ENCODE measurements at places on chromosomes 3 and 15.

- DNase-seq = no peak
Observed at GRCh38 chr15:57330619-57331340, 45.5 kb upstream of the CGNL1 start.

DNA sequence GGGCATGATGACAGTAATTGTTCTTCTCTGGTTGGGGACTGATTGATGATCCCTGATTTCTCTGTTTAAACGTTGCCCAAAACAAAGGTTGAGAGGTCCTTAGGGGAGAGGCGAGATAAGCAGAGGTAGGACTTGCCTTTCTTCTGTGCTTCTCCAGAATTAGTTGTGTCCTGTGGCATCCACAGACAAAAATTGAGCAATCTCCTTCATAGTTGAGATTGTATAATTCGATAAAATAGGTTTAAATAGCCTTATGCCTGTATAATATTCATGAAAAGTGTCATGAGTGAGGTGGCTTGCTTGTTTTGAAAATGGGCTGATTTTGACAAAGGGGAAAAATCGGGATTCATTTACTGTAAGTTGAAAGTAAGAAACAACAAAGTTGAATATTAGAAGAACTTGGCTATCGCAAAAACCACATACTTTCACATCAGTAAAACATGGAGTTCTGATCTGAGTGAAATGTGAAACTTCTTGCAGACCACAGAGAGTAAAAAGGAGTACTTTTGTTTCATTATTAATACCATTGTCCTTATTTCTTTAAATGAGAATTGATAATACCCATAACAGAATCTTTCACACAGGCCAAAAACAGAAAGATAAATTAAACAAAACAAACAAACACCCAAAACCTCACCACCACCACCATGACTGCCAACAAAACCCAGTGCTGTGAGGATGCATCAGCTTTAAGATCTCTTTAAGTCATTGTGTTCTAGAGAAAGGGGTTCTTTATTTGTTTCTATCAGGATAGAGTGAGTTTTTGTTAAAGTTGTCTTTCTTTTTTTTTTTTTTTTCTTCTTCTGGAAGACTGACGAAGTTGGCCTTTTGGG lies 155.7 kb downstream of the LPP start:
- DNase-seq = no peak

DNA sequence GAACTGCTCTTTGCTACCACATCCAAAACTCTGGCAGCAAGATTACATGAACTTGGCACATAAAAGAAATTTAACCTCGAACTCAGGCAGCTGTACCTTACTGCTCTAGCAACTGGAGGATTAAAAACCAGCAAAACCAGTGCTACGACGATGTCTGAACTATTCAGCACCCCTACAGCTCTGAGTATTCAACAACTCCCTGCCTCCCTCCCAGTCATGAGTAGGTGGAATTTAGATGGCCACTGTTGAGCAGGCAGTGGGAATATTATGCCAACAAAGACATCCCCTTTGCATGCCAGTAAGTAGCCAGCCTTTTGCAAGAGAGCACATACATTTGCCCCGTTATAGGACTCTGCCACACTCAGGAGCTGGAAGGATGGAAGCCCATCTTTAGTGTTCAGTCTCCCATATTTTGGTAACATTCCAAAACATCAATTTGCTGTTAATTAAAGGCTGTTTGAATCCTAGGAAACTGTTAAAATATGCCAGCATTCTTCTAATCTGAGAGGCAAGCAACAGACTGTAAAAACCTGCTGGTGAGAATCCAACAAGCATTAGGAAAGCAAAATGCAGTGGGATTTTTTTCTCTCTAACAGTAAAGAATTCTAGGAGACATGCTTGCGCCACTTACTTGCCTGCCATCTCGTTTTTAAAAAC lies 85.4 kb downstream of the ZNF385D start:
- DNase-seq = no peak

GRCh38 chr3:116445311-116445841 lies at the start of gene LSAMP:
LSAMP (minus strand) TSS chr3:116445487.
- no peak for DNase-seq

DNA sequence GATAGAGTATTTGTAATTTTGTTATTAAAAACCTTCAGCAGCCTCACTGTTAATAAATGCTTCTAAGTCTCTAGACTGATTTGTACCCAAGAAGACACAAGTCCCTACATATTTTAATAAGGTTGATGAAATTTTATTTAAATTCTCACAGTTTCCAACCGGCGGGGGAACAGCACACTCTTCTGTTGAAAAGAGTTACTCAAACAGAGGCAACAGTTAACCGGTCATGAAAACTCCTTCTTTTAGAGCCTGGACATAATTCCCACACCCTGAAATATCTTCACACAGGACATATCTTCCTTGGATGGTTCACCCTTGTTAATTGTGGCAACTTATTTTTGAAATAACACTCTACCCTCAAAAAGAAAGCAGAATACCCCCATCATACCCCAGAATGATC lies 278.8 kb downstream of the FOXP1 start:
- no peak for DNase-seq

DNA sequence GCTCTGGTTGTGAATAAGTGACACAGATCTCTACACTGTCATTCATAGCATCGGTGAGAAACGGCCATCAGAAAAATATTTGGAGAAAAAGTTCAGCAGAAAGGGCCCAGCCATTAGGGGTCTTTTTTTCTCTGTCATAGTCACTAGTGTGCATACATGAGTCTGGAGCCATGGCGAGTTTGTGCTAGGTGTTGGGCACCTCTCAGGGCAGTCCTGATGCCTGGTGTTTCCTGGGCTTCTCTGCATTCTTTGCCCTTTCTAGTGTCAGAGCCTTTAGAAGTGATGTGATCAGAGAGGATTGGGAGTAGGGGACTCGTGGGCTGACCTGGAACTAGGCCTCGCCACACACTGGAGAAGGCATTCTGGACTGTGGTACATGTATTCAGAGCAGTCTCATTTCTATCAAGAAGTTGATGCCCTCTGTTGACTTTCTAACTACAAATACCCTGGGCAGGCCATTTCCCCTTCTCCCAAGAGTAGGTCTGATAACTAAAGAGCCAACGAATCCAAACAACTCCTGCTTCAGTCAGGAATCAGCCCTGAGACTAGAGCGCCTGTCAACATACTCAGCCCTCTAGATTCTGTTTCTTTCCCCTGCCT lies 1.6 kb downstream of the KY start:
- no peak for DNase-seq

- no peak for DNase-seq
Observed at GRCh38 chr3:179666436-179667035, 13.7 kb downstream of the USP13 start.

DNA sequence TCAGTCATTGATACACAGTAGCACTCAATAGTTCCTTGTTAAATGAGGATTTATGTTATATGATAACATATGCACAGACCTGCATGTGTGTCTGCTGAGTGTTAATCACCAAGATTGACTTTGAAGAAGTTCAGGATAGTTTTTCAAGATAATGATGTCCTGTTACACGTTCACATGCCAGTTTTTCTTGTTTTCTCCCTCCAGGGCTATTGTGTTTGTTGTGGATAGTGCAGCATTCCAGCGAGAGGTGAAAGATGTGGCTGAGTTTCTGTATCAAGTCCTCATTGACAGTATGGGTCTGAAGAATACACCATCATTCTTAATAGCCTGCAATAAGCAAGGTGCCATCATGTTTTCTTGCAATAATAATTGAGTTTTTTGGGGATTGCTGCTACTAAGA lies 9.8 kb downstream of the SRPRB start:
- no peak for DNase-seq

- no peak for DNase-seq
Observed at GRCh38 chr3:36579746-36580145, 184.6 kb downstream of the DCLK3 start.

- DNase-seq = no peak
Observed at GRCh38 chr3:194163697-194164096, 27.7 kb downstream of the HES1 start.

- DNase-seq = no peak
Observed at GRCh38 chr3:15812183-15812582, 14.4 kb upstream of the ANKRD28 start.

GRCh38 chr3:16482770-16483531 lies 30.5 kb downstream of the RFTN1 start:
- no peak for DNase-seq

- DNase-seq = no peak
Observed at GRCh38 chr3:47113669-47114365, 50.1 kb downstream of the SETD2 start.

DNA sequence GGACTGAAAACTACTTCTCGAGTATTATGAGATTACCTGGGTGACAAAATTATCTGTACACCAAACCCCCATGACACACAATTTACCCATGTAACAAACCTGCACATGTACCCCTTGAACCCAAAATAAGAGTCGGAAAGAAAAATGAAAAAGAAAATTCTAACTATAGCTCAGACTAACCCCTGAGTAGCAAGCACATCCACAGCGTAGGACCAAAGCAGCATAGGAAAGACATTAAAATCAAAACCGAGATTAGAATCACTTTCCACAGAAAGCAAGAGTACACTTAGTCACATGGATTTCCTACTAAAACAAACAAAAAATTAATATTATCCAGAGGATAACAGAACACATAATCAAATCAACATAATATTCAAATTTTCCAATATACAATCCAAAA lies 6.3 kb upstream of the PIK3CA start:
- DNase-seq = no peak

DNA sequence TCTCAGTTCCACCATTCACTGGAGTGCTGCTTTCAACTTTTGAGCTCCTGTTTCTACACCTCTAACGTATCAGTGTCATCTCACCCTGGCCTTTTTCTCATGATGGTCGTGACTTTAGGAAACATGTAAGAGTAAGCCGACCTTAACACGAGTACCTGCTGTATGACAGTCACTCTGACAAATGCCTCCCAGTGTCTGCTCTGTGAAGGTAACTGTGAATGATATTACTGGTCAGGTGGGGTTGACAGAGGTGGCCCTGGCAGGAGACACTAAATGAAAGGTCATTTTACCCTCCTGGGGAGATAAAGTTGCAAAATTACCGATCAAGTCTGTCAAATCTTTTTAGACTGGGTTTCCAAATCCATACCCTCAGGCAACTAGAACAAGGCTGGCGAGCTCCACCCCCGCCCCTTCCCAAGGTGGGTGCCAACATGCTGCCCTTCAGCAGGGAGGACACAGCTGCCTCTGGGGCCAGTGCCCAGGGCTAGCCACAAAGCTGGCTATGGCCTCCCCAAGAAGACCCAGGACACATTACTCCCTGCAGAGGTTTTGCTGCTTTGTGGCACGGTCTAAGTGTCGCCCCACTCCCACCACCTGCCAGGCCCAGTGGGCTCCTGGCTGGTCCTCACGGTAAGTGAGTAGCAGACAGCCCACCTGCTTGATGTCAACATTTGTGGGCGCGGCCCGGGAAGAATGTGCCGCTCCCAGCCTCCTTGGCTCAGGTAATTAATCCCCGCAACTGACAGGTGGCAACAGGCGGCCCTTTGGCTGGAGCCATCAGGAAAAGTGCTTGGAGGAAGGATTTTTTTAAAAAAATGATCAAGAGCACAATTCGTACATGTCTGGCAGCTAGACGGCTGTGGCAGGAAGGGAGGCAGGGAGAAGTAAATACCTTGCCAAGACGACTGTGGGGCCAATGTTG lies 211.8 kb downstream of the TP63 start:
- DNase-seq = no peak
